Activated CD4-positive, alpha-beta T cell treated with anti-CD3 and anti-CD28 coated beads, Interleukin-10, Interleukin-2, amounts not matched to agents 100 ng/mL and 50 ng/mL, durations not matched to agents 16 hours and 8 hours (primary cell): ENCODE measurements at places on chromosomes 13 and 19.

- no peak for DNase-seq
Observed at GRCh38 chr13:45368571-45368970, 27.6 kb upstream of the TPT1 start.

- no peak for DNase-seq
Observed at GRCh38 chr13:113668491-113668971, 1.5 kb downstream of the GRK1 start.

- DNase-seq: no peak
Observed at GRCh38 chr19:38492181-38492813, 58.8 kb downstream of the RYR1 start.

DNA sequence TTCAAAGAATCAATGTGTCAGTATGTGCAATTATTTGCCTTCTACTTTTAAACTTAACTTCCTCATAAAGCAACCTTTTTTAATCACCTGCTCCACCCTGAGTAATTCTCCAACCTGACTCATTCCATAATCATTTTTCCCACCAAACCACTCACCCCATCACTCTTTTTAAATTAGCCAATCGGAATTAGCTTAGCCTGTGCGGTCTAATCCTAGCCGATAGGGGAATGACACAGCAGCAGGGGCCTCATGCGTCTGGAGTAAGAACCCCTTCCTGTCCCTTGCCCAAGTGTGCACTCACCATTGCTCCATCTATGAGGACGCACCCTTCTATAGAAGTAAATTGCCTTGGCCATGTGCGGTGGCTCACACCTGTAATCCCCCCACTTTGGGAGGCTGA lies 27.4 kb upstream of the ZNF83 start:
- DNase-seq: no peak

GRCh38 chr13:84098273-84098672 lies 216.0 kb upstream of the SLITRK1 start:
- DNase-seq: no peak

- DNase-seq: no peak
Observed at GRCh38 chr13:74560325-74560724, 426.1 kb upstream of the KLF12 start.

GRCh38 chr19:15417699-15418098 lies 1.1 kb downstream of the AKAP8L start:
- no peak for DNase-seq

GRCh38 chr19:14603990-14604387 lies 21.1 kb downstream of the CLEC17A start:
- peak; percentile 15 for DNase-seq

DNA sequence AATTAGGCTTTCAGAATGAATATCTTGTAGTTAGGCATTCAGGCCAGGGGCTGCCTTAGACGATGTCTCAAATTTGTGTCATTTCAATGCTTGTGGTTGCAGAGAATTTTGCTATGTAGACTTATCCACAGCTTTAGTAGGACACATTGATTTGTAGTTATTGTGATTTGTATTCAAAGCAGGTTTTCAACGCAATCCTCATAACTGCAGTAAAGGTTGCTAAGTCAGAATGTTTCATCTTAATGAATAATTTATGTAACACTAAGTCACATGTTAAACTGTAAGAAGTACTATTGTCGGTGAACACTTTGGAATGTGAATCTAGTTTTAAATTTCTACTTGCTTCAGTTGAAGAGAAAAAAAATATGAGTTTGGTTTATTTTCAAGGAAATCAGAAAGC lies 1117.2 kb upstream of the SPRY2 start:
- DNase-seq: no peak

- DNase-seq: no peak
Observed at GRCh38 chr19:28028881-28029444, 1184.0 kb downstream of the UQCRFS1 start.

- peak; percentile 39 for DNase-seq
Observed at GRCh38 chr19:40908976-40909375, 26.9 kb upstream of the CYP2A7 start.

GRCh38 chr19:16531380-16531669 lies 10.9 kb downstream of the CHERP start:
- no peak for DNase-seq

- no peak for DNase-seq
Observed at GRCh38 chr13:83065108-83065507, 817.2 kb downstream of the SLITRK1 start.

GRCh38 chr19:42226886-42227285 lies 6.8 kb downstream of the ZNF526 start:
- DNase-seq: no peak
